ENCODE measurements at places on chromosomes 2 and 18. TPM values are rescaled to one million over a fixed set of nuclear protein-coding genes. Genes with fewer than 3 reads are reported as not detected.

The NOL4 gene
- not detected for total RNA-seq

The GULP1 gene
- 5.4 TPM for total RNA-seq

The CDC42EP3 gene
- total RNA-seq, result 24.6 TPM

The TRIM43 gene
- total RNA-seq, result not detected

The PRKAG3 gene
- total RNA-seq, result not detected

The ITGB6 gene
- 58.6 TPM for total RNA-seq

The REG3G gene
- total RNA-seq, result not detected

The TWIST2 gene
- 14.7 TPM for total RNA-seq

The NAT8 gene
- total RNA-seq, result not detected

The EDAR gene
- 0.42 TPM for total RNA-seq

The COBLL1 gene
- total RNA-seq, result 14.6 TPM

The SERPINB13 gene
- 44.9 TPM for total RNA-seq

The RUFY4 gene
- total RNA-seq, result not detected

The CRYGD gene
- not detected for total RNA-seq

The KLHL30 gene
- total RNA-seq, result not detected

The PPM1G gene
- 114 TPM for total RNA-seq

The LYG2 gene
- not detected for total RNA-seq

The SCN3A gene
- not detected for total RNA-seq

The ANKRD29 gene
- 4.0 TPM for total RNA-seq

The C2orf80 gene
- total RNA-seq, result not detected

The APCDD1 gene
- total RNA-seq, result 0.35 TPM

The CDH19 gene
- not detected for total RNA-seq

The MALL gene
- total RNA-seq, result 126 TPM

The TCF23 gene
- not detected for total RNA-seq

The ARHGAP25 gene
- total RNA-seq, result 3.9 TPM

The PROKR1 gene
- total RNA-seq, result not detected

The POTEE gene
- not detected for total RNA-seq

The UBXN2A gene
- 12.7 TPM for total RNA-seq

The COL4A3 gene
- not detected for total RNA-seq

The NOSTRIN gene
- total RNA-seq, result 0.42 TPM

The DIS3L2 gene
- 25.2 TPM for total RNA-seq

The CKAP2L gene
- 10.9 TPM for total RNA-seq

The CYTIP gene
- not detected for total RNA-seq

The UGT1A4 gene
- 0.33 TPM for total RNA-seq

The IL36G gene
- 15.7 TPM for total RNA-seq

The SLC9A4 gene
- not detected for total RNA-seq

The IMP4 gene
- 139 TPM for total RNA-seq

The NGEF gene
- 7.6 TPM for total RNA-seq

The PLEKHH2 gene
- total RNA-seq, result 2.5 TPM

The CYP26B1 gene
- total RNA-seq, result 3.7 TPM

The GREB1L gene
- 1.5 TPM for total RNA-seq

The MTCL1 gene
- total RNA-seq, result 11.8 TPM

The CRACDL gene
- 3.6 TPM for total RNA-seq

The G6PC2 gene
- total RNA-seq, result not detected

The ABCB11 gene
- total RNA-seq, result 0.28 TPM

The MOGAT1 gene
- total RNA-seq, result not detected

The TLX2 gene
- not detected for total RNA-seq

The DLX2 gene
- 0.92 TPM for total RNA-seq

The NR4A2 gene
- 0.84 TPM for total RNA-seq

The IL1RL2 gene
- total RNA-seq, result 0.63 TPM

The MC5R gene
- not detected for total RNA-seq

The VIL1 gene
- not detected for total RNA-seq

The GNAL gene
- total RNA-seq, result 4.5 TPM

The GLI2 gene
- 0.85 TPM for total RNA-seq

The ZNF385B gene
- not detected for total RNA-seq

The KRTCAP3 gene
- total RNA-seq, result 44.1 TPM
